ENCODE measurements at places on chromosomes 7 and 10.

DNA sequence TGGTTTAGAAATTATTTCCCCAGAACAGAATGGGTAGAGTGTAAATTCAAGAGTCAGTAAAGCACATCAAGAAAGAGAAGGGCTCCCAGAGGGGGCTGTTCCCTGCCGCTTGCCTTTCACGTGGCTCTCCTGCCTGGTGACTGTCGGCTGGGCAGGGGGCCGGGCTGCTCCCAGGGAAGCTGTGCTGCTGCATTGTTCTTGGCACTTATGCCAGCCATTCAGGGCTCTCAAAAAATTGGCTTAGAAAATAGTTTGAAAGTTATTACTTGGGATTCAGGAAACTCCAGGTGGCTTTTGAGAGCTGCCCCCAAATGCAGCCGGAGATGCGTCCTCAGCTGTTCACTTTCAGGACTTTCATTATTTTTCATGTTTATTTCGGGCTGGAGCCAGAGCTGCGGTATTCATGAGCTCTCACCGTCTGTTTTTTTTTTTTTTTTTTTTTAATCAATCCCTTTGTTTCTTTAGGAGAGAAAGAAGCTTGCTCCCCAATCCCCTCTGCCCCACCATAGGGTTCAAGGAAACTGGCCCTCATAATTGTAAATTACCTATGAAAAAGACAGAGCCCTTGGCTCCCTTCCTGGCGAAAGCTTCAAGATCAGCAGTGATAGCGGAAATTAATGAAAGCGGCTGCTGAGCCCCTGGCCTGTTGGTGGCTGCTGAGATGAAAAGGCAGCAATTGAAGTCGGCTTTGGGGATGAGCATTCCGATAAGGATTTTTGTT lies 94.1 kb downstream of the SORCS3 start:
- no peak for DNase-seq

DNA sequence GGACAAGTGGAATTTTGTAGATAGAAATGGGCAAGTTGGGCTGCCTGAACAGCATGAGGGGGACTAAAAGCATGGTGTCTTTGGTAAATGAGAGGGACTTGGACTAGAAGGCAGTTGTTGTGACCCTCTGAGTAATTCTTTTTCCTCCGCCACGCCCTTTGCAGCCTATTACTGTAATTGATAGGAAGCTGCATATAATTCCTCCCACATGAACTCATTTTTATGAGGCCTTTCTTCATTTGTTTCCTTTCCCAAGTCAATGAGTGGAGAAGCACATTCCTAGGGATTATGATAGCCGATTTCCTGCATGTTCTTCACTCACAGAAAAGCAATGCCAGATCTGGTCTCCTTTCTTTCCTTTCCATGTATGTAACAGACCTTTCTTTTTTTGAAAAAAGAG lies 27.7 kb downstream of the ZSCAN25 start:
- DNase-seq: no peak

GRCh38 chr7:110170841-110171240 lies 920.1 kb upstream of the LRRN3 start:
- DNase-seq: no peak

DNA sequence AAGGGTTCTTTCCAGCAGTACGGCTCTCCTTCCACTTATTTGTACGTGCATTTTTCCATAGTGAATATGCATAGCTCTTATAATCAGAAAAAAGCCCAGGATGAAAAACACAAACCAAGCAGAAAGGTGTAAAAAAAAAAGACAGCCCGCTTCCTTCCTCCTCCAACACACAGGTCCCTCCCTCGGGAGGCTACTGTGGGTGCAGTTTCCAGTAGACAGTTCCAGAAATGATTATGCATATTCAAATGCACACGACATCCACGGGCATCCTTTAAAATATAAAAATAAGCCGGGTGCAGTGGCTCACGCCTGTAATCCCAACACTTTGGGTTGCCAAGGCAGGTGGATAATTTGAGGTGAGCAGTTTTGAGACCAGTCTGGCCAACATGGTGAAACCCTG lies 59.9 kb downstream of the TNRC18 start:
- no peak for DNase-seq

DNA sequence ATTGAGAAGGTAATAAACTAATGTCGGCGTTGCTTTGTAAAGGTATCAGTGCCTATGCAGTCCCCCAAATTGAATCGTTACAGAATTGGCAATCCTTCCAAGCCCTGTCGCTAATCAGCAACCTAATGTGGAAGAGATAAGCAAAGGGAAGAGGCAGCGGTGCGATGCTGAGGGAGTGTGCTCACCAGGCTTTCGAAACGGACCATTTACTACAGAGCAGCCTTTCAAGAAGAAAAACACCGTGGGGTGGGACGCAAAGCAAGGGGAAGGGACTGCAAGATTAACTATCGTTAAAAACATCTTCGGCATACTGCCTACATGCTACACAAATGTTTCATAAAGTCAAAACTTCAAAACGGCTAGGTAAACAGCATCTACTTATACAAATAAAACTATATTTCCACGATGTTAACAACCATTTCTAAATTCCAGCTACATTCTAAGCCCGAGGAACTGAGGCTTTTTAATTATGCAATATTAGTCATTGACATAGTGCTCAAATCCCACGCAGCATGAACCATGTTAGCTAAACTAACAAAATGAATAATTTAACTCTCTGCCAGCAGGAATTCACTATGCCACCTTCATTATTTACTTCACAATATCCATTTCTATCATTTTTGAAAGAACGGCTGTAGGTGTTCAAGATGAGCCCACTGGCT lies 85.2 kb downstream of the CHCHD3 start:
- DNase-seq: no peak

DNA sequence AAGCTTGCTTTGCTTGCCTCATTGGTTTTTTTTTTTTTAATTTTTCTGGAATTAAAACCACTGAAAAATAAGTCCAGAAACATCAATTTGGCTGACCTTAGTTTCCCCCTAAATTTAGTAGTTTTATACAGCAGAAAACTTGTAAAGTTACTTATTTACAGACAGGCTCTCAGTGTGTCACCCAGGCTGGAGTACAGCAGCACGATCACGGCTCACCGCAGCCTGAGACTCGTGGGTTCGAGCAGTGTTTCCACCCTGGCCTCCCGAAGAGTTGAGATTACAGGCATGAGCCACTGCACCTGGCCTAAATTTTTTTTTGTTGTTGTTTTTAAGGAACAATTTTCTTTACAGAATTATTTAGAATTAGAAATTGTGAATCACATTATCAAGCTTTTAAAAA lies 250.5 kb downstream of the SDK1 start:
- no peak for DNase-seq

DNA sequence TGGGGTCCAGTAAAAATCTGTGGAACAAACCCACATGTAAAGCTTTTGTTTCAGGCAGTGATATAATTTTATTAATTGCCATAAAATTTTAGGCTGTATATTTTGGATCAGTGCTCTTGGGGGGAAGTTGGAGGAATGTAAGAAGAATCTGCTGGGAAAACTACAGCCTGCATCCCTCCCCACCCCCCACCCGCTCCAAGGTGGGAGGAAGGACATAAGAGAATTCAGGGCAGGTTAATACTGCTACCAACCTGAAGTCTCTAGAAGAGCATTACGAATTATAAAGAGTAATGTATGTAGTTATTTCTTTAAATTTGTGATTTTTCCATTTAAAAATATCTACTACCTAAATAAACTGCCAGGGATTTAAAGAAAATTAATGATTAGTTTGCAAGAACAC lies 47.2 kb upstream of the GPR37 start:
- no peak for DNase-seq

All from HepG2 (cell line).